Caco-2 (cell line): ENCODE measurements at places on chromosomes 7 and 10.

GRCh38 chr10:69409968-69410367 is 6.8 kb downstream of the TACR2 start:
- DNase-seq = no peak
- no peaks in the 10 kb centered on the region for H3K27me3 ChIP-seq
- no peak overlapping the region for H3K27ac ChIP-seq
- H3K4me3 ChIP-seq = no peak overlapping the region
- H3K36me3 ChIP-seq = no peaks in the 10 kb centered on the region

GRCh38 chr10:317271-317769 is 182.1 kb downstream of the ZMYND11 start:
- H3K27me3 ChIP-seq = no peaks in the 10 kb centered on the region
- H3K36me3 ChIP-seq = peaks cover 2% of the 10 kb centered on the region; the same call in 1 of the 2 replicates
- no peak for DNase-seq
- no peak overlapping the region for H3K4me3 ChIP-seq

DNA sequence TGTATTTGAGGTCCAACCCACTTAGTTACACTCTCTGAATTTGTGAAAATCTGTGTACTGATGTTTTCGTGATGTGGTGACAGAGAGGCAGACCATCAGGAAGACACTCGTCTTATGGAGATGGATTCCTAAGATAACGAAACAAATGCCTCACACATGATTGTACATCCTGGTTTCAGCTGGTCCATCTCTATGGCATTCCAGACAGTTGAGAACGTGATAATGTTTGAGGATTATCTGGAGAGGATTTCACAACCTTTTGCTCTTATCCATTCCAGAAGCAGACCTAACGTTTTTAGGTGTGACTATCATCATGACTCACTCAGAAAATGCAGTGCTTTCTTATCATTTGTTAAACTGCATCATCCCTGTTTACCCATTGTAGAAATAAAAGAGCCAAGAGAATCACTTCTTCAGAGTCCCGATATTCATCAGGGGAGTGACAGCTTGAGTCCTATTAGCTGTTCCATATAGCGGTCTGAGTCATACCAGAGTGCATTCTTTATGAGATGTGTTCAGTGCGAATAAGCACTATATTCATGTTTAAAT is 74.5 kb downstream of the BMPER start:
- peaks cover 18% of the 10 kb centered on the region; the same call in 1 of the 2 replicates for H3K4me1 ChIP-seq
- DNase-seq = no peak
- no peak overlapping the region for H3K4me3 ChIP-seq
- H3K36me3 ChIP-seq = no peaks in the 10 kb centered on the region

DNA sequence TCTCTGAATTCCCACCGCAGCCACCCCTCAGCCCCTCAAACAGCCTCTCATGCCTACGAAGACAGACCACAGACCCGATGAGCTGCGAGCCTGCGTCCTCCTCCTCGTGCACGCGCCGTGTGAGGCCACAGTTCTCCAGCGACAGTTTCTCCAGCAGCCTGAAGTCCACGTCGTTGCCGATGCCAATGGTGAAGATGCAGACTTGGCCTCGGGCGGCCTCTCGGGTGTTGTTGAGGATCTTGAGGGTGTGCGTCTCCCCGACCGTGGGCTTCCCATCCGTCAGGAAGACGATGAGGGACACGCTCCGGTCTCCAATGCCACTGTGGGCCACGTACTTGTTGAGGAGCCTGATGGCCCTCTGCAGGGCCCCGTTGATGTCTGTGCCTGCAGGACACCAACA is 87.1 kb downstream of the ITIH5 start:
- no peaks in the 10 kb centered on the region for H3K36me3 ChIP-seq
- H3K4me3 ChIP-seq = no peak overlapping the region
- H3K27ac ChIP-seq = no peak overlapping the region
- H3K27me3 ChIP-seq = no peaks in the 10 kb centered on the region; the same call in 1 of the 2 replicates
- no peaks in the 10 kb centered on the region for H3K4me1 ChIP-seq

DNA sequence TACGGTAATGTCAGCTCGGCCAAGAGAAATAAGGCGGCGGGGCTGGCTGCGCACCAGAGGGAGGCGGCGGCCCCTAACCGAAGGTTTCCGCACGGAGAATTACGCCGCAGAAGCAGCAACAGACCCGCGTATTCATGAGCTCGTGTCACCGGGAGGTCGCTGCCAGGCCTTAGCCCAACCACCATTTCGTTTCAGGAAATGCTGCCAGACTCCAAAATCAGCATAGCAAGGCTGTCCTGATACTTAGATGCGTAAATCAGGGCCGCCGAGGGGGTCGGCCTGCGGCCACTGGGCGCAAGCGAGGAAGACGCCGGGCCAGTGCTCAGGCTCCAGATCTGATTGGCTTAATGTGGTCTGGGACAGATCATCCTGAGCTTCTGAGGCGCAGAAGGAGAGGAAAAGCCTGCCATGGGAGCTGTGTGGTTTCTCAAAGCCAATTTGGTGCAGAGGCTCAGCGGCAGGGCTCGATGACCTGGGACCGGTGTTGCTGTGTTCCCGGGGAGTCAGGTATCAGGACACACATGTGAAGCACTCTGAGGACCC is 247.9 kb downstream of the BAMBI start:
- peak overlapping the region; percentile 15 for H3K27ac ChIP-seq
- no peak overlapping the region for H3K4me3 ChIP-seq
- DNase-seq = no peak
- H3K4me1 ChIP-seq = peaks cover 24% of the 10 kb centered on the region

DNA sequence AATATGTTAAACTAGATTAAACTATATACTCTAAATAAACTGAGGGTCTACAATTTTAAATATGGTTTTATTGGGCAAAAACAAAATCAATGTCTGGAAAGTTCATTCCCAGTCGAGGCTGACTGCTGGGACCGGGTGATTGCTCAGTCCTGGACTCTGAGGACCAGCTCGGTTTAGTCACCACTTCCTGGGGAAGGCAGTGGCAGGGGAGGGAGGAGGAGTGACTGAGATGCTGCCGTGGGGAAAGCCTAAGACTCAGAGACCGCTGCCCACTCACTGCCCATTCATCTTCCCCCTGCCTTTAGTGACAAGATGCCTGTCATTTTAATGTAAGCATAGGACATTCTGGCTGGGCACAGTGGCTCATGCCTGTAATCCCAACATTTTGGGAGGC is 29.0 kb downstream of the ATOH7 start:
- no peaks in the 10 kb centered on the region for H3K4me1 ChIP-seq
- DNase-seq = no peak
- H3K4me3 ChIP-seq = no peak overlapping the region
- H3K36me3 ChIP-seq = no peaks in the 10 kb centered on the region
- H3K27me3 ChIP-seq = no peaks in the 10 kb centered on the region

GRCh38 chr10:87750001-87750671 is 67.9 kb downstream of the ATAD1 start:
- no peak overlapping the region for H3K27ac ChIP-seq
- DNase-seq = no peak
- no peaks in the 10 kb centered on the region for H3K4me1 ChIP-seq
- no peaks in the 10 kb centered on the region for H3K27me3 ChIP-seq
- H3K36me3 ChIP-seq = no peaks in the 10 kb centered on the region; the same call in 1 of the 2 replicates

DNA sequence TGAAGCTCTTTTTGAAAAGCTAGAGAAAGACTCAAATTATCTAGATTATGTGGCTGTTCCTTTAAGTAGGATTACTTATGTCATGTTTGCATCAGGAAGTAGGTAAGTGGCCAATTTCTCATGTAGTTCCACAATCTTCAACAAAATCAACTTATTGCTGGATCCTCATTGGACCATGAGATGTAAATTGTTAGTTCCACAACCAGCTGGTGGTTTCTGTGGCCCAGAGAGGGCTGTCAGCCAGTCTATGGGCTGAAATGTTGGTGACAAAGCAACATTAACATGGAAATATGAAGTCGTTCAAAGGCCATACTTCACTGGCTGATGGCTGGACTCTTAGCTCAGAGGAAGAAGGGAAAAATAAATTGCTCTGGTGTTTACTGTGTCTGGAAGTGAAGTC is 157.9 kb downstream of the PLXDC2 start:
- DNase-seq = no peak
- no peaks in the 10 kb centered on the region for H3K36me3 ChIP-seq
- no peak overlapping the region for H3K27ac ChIP-seq
- H3K27me3 ChIP-seq = no peaks in the 10 kb centered on the region

DNA sequence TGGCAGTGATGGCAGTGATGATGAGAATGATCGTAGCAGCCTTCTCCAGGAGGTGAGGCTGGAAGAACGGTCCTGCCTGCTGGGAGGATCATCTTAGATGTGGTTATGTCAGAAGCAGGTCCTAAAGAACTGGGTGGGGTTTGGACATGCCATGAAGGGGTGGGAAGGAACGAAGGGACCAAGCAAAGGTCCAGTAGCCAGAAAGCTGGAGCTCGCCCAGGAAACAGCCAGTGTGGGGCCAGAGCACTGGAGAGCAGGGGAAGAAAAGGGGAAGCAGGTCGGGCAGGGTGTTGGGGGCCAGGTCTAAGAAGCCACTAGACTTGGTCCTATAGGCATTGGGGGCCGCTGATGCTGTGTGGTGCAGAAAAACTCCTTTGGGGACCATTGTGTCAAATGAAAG is 127.4 kb downstream of the RGS10 start:
- no peak for DNase-seq
- H3K36me3 ChIP-seq = no peaks in the 10 kb centered on the region
- peak overlapping the region; percentile 27 for H3K27ac ChIP-seq
- H3K4me3 ChIP-seq = no peak overlapping the region

DNA sequence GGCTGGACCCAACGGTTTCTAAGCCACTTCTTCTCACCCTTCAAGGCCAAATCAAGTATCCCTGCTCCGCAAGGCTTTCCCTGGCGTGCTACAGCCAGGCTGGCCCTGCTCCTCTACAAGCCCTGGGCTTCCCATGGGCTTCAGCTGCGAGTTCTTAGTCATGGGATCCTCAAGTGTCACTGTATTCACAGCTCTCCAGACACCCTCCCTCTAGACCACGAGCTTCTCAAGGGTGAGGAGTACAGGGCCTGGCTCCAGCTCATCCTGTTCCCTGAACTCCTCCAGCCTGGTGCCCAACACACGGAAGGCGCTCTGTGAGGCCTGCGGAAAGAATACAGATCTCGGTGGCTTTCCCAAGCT is 38.8 kb downstream of the FAM53B start:
- H3K36me3 ChIP-seq = peaks cover 2% of the 10 kb centered on the region; the same call in 1 of the 2 replicates
- DNase-seq = no peak
- no peak overlapping the region for H3K27ac ChIP-seq
- peaks cover 14% of the 10 kb centered on the region; the same call in 1 of the 2 replicates for H3K4me1 ChIP-seq
- H3K4me3 ChIP-seq = no peak overlapping the region

DNA sequence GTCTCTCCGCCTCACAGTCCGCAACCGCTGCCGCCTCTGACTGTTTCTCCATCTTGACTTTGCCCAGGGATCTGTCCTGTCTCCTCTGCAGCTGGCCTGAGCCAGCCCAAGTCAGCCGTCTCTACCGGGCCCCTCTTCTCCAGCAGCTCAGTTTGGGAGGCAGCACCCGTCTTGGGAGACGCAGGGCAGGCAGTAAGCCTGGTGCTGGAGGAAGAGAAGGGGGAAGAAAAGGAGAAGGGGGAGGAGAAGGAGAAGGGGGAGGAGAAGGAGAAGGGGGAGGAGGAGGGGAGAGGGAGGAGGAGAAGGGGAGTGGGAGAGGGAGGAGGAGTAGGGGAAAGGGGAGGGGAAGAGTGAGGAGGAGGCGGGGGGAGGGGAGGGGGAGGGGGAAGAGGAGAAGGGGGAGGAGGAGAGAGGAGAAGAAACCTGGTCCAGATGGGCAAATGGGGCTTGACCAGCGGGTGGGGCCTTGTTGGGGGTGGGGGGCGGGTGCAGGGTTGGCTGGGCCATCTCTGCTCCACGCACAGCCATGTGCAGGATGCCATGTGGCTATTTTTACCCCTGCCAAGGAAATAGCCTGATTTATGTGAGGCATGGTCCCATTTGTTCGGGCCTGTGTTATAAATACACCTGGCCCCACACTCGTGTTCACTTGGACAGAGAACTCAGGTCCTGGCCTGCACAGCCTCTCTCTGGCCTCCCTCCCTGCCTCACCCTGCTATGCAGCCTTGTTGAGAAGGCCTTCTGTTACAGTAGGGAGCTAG is 35.9 kb upstream of the FZD9 start:
- no peak for DNase-seq
- no peaks in the 10 kb centered on the region for H3K4me1 ChIP-seq
- no peak overlapping the region for H3K4me3 ChIP-seq
- no peaks in the 10 kb centered on the region for H3K27me3 ChIP-seq
- no peak overlapping the region for H3K27ac ChIP-seq
